Hematopoietic multipotent progenitor cell (in vitro differentiated cells): ENCODE measurements at places on chromosomes 16 and 17. TPM values are rescaled to one million over a fixed set of nuclear protein-coding genes. Genes with fewer than 3 reads are reported as not detected.

GRCh38 chr16:4690946-4691665 is 2.3 kb upstream of the NUDT16L1 start:
- DNase-seq = no peak

STXBP4 gene
- total RNA-seq = 3.5 TPM

DNA sequence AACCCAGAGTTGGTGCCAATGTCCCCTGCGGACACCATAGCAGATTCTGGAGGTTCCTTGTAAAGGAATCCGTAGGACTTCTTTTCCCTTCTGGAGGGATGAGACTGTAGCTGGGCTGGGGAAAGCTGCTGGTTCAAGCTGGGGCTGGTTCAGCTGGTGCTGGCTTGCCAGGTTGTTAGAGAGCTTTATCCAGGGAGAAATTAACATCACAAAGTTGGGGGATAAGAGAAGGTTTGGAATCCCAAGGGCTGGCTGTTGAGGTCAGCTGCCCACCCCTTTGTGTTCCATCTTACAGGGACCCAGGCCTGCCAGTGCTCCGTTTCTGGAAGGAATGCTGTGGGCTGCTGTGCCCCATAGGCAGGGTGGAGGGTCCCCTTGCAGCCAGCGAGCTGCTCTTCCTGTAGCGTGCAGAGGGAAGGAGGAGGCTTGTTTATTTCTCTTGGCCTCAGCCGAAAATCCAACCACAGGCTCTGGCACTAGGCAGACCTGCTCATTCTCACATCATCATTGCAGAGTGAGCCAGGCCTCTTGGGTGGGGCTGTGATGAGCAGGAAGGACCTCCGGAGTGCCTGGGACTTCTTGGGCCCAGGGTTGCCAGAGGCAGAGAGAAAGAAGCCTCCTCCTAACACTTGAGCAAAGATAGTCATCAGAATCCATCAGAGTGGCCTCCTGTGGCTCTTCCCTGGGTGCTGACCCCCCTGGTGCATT is 251.1 kb downstream of the SEC14L1 start:
- DNase-seq = peak; percentile 28

- DNase-seq = no peak
Observed at GRCh38 chr17:14304773-14305517, 4.1 kb downstream of the HS3ST3B1 start.

GRCh38 chr16:88353232-88353631 is 29.5 kb upstream of the ZNF469 start:
- DNase-seq = no peak

CD300LF gene
- total RNA-seq = 25.3 TPM

FADS6 gene
- total RNA-seq = not detected

GRCh38 chr16:12150600-12150999 is 174.1 kb downstream of the SNX29 start:
- no peak for DNase-seq

DNA sequence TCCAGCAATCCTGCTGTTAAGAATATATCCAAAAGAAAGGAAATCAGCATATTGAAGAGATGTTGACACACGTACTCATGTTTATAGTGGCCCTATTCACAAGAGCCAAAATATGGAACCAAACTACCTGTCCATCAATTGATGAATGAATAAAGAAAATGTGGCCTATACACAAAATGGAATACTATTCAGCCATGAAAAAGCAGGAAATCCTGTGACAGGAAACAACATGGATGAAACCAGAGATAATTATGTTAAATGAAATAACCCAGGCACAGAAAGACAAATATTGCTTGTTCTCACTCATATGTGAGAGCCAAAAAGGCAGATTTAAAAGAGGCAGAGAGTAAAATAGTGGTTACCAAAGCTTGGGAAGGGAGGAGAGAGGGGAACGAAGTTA is 127.1 kb downstream of the KCNJ2 start:
- DNase-seq = no peak

CTRB1 gene
- not detected for total RNA-seq

DNA sequence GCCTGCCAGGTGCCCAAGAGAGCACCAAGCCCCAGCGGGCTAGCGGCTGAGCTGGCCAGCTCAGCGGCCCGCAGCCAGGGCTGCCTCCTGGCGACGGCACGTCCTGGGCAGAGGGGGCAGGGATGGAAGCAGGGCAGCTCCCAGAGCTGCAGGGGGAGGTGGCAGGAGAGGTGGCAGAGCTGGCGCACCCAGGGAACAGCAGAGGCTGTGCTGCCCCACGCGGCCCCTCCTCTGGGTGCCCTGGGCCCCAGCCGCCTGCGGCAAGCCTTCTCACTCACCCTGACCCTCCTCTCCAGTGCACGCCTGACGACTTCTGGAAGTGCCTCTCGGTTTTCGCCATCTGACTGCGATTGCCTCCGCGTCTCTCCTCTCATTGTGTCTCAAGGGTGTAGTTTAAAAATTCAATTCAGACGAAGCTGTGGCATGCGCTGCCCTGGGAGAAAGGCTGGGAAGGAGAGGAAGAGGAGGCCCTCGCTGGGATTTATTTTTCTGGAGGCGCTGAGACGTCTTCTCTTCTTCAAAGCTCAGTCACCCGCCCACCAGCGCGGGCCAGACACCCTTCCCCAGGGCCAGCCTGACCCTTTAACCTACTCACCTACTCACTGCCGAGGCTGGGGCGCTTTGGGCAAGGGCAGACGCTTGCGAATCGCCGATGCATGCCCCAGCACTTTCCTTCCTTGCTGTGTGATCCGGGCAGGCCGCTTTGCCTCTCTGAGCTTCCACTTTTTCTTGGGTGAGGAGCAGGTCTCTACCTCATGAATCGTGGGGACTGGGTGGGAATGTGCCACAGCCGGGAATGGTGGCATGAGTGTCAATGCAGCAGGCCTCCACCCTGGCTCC is 24.9 kb downstream of the GSE1 start:
- no peak for DNase-seq

ABCA8 gene
- under 0.01 TPM for total RNA-seq

GRCh38 chr16:57310801-57311200 is 26.3 kb upstream of the PLLP start:
- DNase-seq = no peak

- no peak for DNase-seq
Observed at GRCh38 chr17:83192161-83192788, 112.9 kb downstream of the METRNL start.

DNA sequence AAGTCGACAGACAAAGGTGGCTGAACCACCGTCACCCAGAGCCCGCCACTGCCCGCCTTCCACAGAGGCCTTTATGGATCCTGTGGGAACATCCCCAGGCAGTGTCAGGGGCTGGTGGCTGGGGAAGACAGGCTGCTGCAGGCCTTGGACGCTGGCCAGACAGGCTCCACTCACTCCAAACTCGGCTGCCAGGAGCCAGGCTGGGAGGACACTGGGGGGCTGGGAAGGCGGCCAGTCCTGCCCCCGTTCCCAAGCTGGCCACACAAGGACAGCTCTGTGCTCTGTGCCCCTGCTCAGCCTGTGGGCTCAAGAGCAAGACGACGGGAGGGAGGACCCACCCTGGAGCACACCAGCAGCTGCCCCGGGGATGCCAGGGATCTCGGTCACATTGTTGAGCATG is 7.6 kb upstream of the LCAT start:
- no peak for DNase-seq

- no peak for DNase-seq
Observed at GRCh38 chr17:42198897-42199296, 4.6 kb upstream of the GHDC start.

DNA sequence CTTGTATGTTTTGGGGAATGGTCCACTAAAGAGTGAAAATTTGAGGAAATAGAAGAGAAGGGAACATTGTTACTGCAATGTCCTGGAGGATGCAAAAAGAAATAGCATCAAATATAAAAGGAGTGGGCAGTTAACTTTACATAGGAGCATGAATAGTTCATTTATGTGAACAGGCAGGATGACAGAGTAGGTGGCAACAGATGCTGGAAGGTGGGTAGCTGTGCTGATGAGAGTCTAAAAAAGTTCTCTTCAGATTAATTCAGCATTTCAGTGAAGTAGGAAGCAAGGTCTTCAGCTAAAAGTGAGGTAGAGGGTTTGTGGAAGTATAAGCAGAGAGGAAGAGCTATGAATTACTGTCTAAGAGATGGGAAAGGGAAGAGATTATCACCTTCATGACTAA is 276.5 kb downstream of the KIF2B start:
- DNase-seq = no peak

DNA sequence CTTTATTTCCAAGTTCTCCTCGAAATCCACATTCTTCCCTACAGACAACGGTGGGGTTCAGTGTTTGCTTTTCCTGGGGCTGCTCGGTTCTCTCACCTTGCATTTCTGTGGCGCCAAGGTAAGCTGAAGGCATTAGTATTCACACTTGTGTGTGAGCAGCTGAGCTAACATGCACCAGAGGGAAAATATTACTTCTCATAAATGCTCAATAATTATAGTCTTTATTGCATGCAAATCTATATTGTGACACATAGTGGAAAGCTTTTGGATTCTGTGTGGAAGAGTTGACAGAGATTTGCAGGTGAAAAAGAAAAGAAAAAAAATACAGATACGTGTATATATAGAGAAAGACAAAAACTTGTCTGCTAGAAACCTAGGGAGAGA is 411.8 kb downstream of the MAF start:
- no peak for DNase-seq

DNA sequence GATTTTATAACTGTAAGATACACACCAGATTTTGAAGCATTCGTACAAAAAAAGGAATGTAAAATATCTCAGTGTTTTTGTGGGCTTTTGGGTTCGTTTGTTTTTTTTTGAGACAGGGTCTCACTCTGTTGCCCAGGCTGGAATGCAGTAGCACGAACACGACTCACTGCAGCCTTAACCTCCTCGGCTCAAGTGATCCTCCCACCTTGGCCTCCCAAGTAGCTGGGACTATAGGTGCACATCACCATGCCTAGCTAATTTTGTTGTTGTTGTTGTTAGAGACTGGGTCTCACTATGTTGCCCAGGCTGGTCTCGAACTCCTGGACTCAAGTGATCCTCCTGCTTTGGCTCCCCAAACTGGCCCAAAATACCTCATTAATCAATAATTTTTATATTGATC is 15.9 kb downstream of the STAT5B start:
- no peak for DNase-seq

C17orf78 gene
- total RNA-seq = not detected

DNA sequence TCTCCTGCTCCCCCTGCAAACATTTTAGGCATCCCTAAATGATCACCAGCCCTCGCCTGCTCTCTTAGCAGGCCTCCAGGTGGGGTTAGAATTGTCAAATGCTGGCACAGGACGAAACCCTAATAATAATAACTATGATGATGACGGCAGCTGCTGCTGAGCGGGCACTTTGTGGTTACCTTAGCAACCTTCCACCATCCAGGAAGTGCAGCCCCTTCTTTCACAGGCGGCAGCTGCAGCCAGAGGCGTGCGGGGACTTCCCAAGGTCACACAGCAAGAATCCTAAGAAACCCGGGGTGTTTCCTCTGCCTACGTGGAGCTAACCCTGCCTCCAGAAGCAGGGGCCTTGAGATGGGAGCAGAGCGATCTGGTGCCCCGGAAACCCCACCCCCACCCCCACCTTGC is 22.4 kb upstream of the EIF1 start:
- peak; percentile 71 for DNase-seq

DNA sequence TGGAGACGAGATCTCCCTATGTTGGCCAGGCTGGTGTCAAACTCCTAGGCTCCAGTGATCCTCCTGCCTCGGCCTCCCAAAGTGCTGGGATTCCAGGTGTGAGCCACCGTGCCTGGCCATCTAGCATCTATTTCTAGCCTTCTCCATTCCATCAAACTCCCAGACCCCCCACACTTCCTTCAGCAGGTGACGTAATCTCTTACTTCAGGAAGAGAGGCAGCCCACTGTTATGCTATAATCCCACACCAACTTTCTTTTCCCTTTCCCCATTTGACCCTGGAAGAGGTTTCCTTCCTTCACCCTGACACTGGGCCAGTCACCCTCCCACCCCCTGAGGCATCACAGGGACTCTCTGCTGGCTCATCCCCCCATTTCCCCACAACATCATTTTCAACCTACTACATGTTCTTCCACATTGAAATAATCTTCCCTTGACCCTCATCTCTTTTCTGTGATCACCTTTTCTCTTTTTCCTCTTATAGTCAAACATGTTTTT is 7.6 kb downstream of the ITGA2B start:
- DNase-seq = no peak

EVPLL gene
- total RNA-seq = not detected

GRCh38 chr17:7912927-7913524 is 3.1 kb downstream of the RNF227 start:
- peak; percentile 34 for DNase-seq

ARHGAP44 gene
- total RNA-seq = 0.27 TPM

- DNase-seq = no peak
Observed at GRCh38 chr16:71540-72401, 660 bp downstream of the RHBDF1 start.

GPT2 gene
- 8.3 TPM for total RNA-seq

HBQ1 gene
- 3.8 TPM for total RNA-seq

DNA sequence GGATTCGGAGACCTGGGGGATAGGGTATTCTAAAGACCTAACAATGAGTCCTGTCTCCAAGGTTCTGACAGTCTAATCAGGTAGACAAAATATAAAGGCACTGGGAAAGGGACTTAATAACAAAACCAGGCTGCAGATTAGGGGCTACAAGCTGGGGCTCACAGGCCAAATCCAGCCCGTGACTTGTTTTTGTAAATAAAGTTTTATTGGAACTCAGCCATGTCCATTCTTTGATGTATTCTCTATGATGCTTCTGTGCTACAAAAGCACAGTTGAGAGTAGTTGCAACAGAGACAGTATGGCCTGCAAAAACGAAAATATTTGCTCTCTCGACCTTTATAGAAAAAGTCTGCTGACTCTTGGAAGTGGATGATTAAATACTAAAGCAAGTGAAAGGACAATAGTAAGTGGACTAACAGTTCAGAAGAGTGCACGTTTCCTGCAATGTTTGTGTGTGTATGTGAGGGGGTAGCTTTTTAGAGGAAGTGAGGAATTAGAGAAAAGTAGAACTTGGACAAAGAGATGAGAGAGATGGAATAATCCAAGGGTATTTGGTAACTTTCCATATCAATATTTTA is 115.4 kb upstream of the ZFHX3 start:
- DNase-seq = no peak

DNA sequence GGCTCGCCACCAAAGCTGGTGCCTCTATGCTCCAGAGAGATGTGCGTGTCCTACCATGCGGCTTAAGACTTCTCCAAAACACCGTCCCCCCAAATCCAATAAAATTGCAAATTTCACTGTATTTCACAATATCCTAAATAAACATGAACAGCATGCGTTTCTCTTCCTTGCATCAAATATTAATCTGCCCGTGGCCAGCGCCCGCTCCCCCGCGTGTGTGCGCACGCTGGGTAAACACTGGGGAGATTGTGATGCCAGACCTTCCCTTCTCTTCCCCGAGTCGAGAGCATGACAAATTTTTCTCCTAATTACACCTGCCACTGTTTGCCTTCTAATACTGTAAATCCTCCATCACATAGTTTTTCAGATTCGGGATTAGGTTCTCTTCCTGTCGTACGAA is 148.1 kb downstream of the MRM1 start:
- DNase-seq = no peak

DNA sequence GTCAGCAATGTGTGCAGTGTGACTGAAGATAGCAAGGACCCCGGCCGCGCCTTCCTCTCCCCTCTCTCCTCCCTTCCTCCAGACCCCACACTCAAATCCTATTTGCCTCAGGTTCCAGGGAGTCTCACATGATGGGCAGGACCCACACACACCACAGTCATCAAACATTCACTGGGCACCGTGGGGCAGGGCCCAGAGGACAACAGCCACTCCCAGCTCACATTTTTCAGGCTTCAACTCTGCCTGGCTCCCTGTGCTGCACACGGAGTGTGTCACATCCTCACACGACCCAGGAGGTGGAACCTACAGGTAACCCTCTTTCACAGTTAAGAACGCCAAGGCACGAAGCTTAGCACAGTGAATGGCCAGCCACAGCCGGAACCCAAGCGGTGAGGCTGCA is 30.5 kb downstream of the PEMT start:
- DNase-seq = no peak

- no peak for DNase-seq
Observed at GRCh38 chr16:66169817-66170216, 196.7 kb upstream of the CDH5 start.
